Mammary epithelial cell (primary cell): ENCODE measurements at places on chromosomes 1 and 21. TPM values are rescaled to one million over a fixed set of nuclear protein-coding genes. Genes with fewer than 3 reads are reported as not detected.

BLZF1 gene
- polyA plus RNA-seq, result 18.2 TPM

S100A7A gene
- polyA plus RNA-seq, result not detected

C1orf94 gene
- not detected for polyA plus RNA-seq

TIE1 gene
- polyA plus RNA-seq, result not detected

ACTL8 gene
- polyA plus RNA-seq, result not detected

RYR2 gene
- 0.23 TPM for polyA plus RNA-seq

ASCL5 gene
- polyA plus RNA-seq, result not detected

BSND gene
- not detected for polyA plus RNA-seq

SLC37A1 gene
- polyA plus RNA-seq, result 3.9 TPM

DCST2 gene
- 0.15 TPM for polyA plus RNA-seq

TRPM2 gene
- polyA plus RNA-seq, result 16.6 TPM

ETV3L gene
- polyA plus RNA-seq, result not detected

TAF12 gene
- 38.2 TPM for polyA plus RNA-seq

GNG12 gene
- polyA plus RNA-seq, result 83.7 TPM

FAM72C gene
- 1.0 TPM for polyA plus RNA-seq

CD5L gene
- polyA plus RNA-seq, result not detected

EFCAB7 gene
- polyA plus RNA-seq, result 2.5 TPM

SMCP gene
- not detected for polyA plus RNA-seq

CYP4A11 gene
- not detected for polyA plus RNA-seq

PPM1J gene
- polyA plus RNA-seq, result 6.2 TPM

SNRPE gene
- 247 TPM for polyA plus RNA-seq

TXNIP gene
- polyA plus RNA-seq, result 56.2 TPM

TGFBR3 gene
- 0.09 TPM for polyA plus RNA-seq

TNFRSF18 gene
- polyA plus RNA-seq, result not detected

PADI1 gene
- polyA plus RNA-seq, result 0.32 TPM

WNT2B gene
- polyA plus RNA-seq, result 0.29 TPM

WNT3A gene
- polyA plus RNA-seq, result 0.02 TPM

DSCAM gene
- 3.6 TPM for polyA plus RNA-seq

PTPRF gene
- 131 TPM for polyA plus RNA-seq

TMEM59 gene
- 182 TPM for polyA plus RNA-seq

SEMA6C gene
- polyA plus RNA-seq, result 0.44 TPM

FCGR1A gene
- not detected for polyA plus RNA-seq

LRRIQ3 gene
- 0.75 TPM for polyA plus RNA-seq
